Dorsolateral prefrontal cortex (tissue), 122 donors: ENCODE measurements at places on chromosomes 5 and 9.

DNA sequence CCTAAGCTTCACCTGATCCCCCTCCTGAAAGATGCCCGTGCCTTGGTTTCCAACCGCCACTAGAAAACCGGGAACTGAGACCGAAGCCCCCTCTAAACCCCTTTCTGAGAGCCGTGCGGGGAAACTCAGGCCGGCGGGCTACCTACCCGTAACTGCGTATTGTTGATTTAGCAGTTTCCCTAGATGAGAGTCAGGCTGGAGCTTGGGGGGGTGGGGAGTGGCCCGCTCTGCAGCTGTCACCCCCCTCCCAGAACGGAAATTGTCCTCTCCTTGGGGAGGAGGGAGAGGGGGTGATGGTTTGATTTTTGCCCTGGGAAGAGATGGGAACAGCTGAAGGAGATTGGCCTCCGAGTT, 2.5 kb downstream of the CXXC5 start:
- no peak for DNase-seq

GRCh38 chr5:172528440-172528839, 74.1 kb upstream of the SH3PXD2B start:
- no peak for DNase-seq

DNA sequence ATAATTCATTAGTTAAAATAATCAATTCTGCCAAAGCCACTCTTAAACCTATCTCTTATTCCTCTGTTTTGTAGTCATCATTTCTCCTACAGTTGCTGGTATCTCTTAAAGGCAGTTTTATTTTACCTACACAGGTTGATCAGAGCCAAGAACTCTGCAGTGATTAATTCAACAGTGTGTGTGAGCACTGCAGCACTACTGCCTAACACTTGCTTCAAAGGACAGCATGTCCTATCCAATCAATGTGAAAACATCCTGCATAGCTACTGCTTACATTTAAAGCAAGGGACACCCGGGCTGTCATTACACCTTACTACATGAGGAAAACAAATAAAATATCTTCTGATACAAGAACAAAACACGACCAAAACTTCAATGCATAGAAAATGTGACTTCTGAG, 45.1 kb upstream of the HK3 start:
- no peak for DNase-seq

DNA sequence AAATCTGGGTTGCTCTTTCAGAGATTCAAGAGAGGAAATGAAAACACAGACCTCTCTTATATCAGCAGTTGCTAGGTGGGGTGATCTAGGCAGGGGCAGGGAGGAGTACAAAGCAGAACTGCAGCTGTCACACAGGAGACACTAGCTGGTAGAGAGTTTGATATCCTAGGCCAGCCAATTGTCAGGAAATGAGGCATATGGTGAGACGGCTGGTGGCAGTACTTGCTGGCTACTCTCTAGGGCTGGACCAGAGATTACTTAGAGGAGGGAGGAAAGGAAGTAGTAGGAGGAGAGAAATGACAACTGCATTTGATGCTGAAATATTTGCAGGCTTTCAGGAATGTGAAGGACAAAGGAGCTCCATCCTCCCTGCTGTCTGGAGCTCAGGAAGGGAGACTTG, 113.8 kb downstream of the TRIM32 start:
- no peak for DNase-seq

DNA sequence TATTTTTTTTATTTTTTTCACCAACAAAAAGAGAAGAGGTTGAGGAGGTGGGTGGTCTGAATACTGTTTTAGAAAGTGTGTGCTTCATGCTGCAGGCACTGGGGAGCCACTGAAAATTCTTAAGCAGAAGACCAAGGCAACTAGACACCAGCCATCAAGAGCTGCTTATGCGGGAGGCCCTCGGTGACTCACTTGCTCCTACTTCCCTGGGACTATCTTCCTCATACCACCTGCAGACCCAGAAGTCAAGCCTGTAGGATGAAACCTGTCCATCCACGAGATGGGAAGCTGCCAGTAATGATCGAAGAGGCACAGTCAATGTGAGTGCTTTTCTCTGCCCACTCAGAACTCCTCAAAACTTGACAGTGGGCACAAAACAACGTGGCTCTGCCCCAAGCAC, 125.8 kb upstream of the SLC44A1 start:
- DNase-seq, result no peak

GRCh38 chr5:69497006-69497520, 4.5 kb downstream of the OCLN start:
- DNase-seq, result no peak

- peak; percentile 72 for DNase-seq
These were observed 653.1 kb upstream of the KLF4 start for GRCh38 chr9:108142504-108143201.

DNA sequence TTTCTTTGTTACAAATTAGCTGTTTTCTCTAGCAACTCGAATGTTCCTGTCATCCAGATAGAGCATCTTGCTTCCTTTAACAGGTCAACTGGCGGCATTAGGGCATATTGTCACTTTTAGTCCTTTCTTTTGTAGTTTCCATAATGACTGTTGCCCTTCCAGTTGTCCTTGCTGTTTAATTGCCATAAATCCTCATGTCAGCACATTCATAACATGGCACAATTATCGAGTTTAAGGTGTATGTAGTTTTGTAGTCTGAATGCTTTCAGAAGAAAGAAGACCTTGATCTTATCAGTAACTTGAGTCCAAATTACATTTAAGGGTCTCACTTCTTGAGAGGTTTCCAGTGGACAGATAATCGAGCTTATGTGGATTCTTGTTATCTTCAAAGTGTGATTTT, 161.7 kb upstream of the CDH12 start:
- no peak for DNase-seq

DNA sequence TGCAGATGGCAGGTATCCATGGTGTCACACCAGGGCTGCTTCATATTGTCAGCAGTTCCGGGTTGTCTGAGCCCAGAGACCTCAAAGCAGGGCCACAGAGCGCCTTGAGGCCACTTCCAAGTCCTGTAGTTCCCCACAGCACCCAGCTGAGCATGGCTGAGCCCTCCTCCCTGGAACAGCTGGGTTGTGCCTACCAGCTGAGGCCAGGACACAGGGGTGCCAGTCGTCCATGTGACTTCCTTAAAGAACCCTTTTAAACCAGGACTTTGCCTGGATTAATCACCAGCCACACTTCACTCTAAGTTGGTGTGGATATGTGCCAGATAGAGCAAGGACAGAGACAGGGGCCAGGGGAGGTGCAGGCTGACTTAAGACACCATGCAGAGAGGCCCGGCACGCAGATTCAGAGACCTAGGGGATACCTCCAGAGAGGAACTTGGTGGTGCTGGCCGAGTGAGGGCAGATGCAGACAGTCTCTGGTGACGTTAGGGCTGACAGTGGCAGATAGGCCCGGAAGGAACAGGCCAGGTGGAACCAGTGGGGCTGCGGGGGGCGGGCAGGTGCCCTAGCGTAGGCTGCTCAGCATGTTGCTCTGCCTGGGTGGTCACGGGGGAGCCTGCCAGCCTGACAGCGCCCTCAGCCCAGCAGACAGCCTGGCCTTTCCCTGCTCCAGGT, 142.7 kb downstream of the CACNA1B start:
- no peak for DNase-seq

- DNase-seq, result no peak
These were observed 511 bp upstream of the SPDL1 start for GRCh38 chr5:169583101-169583423.

DNA sequence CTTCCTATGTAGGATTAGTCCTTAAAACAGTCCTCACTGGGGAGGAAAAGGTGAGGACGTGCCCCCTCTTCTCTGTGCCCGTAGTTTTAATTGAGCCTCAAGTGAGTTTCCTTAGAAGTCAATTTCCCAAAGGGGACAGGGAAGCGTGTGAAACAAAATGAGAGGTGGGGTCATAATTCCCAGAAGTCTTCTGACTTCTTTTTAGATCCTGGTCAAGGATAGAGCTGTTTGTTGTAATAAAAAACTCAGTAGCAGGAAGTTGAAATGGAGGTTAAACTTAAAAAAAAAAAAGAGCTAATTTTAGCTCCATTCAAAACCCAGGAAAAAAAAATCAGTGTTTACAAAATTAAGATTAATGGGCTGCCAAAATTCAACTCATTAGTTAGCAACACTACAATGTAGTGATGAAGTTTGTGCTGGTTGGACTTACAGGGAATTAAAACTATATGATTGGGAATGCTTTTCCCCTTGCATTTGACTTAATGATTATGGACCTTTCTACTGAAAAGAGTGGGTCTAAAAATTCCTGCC, 158.3 kb upstream of the MEF2C start:
- no peak for DNase-seq
